Mucosa of gallbladder (tissue), 1 donor: ENCODE measurements at places on chromosomes 1 and 21. TPM values are rescaled to one million over a fixed set of nuclear protein-coding genes. Genes with fewer than 3 reads are reported as not detected.

DNA sequence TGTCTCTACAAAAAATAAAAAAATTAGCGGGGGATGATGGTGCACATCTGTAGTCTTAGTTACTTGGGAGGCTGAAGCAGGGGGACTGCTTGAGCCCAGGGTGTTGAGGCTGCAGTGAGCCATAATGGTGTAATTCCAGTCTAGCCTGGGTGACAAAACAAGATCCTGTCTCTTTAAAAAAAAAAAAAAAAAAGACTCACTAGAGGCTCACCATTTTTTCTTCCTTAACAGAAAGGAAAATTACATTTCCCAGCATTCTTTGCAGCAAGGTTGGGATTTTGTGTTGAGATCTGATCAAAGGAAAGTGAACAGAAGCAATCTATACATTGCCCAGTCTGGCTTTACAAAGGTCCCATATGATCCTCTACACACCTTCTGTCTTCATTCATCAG, 21.5 kb downstream of the GFI1 start:
- no peak for DNase-seq

DNA sequence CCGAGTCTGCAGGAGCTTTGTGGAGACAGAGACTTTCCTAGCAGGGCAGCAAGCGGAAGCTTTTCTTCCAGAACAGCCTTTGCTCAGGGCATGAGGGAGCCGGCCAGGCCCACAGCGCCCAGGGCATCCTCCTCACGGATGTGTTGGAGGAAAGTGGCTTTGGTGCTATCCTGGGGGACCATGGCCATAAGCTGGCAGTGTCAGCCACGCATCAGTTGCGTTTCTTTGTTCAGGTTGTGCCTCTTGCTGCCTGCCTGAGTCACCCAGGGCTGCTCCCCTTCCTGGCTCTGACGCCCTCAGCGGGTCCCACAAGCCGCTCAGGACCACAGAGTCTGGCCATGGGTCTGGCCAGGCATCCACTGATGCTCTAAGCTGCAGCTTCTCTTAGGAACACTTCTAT, 39.6 kb upstream of the PRSS38 start:
- DNase-seq = no peak

ZNF683 gene
- 2.9 TPM for total RNA-seq

KRTAP19-1 gene
- total RNA-seq = not detected

CFHR1 gene
- 0.75 TPM for total RNA-seq

SIK1 gene
- 33.5 TPM for total RNA-seq

KNCN gene
- not detected for total RNA-seq

ETV3L gene
- total RNA-seq = not detected
